ENCODE measurements at places on chromosomes 2 and 18.

- no peak for DNase-seq
These were observed 15.3 kb downstream of the SEH1L start for GRCh38 chr18:12963069-12963468.

DNA sequence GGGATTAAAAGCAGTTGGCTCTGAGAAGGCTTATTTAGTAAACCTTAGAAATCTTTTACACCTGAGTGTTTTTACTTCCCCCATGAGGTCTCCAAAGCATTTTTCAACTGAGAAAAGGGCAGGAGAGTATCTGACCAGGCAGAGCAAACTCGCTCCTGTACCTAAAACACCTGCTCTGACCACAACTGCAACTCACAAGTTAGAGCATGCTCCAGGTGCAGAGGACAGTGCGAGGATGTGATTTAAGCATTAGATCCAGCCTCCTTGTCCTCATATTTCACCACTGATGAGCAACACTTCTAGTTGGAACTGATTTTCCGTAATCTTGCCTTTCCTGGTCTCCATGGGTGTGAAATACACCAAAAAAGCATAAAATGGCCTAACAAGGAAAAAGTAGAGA, 34.5 kb upstream of the TBC1D8 start:
- no peak for DNase-seq

GRCh38 chr2:100667801-100668200, 105.0 kb downstream of the PDCL3 start:
- no peak for DNase-seq

DNA sequence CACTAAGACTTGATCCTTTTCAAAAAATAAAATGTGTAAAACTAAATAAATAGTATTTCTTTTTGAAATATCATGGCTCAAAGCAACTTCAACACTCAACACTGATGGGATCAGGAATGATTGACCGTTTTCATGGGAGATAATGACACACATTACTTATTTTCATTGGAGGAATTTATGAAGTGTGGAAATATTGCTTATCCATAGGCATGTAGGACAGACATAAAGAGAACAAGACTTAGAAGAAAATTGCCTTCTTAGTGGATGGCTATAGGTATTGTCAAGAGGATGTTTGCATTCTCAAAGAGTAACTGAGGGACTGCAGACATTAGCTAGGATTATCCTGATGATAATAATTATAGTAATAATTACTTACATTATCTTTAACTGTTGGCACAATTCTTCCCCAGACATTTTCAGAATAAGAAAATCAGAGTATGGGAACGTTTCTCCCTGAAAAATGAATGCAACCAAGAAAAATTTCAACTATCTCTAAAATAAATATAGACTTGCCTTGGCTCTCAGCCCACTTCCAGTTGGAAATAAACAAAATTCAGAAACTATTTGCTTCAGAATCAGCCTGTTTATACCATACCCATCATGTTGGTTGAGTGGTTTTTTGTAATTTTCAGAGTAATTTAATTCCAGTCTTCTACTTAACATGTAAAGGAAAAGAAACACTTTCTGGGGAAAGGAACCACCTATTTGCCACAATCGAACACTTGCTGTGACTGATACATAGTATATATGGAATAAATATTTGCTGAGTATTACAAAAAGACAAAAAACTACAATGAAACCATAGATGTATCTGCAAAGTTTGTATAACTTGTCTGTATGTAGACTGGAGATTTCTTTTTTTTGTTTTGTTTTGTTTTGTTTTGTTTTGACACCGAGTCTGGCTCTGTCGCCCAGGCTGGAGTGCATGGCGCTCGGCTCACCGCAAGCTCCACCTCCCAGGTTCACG, 165.7 kb downstream of the TMX3 start:
- DNase-seq = no peak

GRCh38 chr2:98775146-98775986, 44.4 kb upstream of the MGAT4A start:
- no peak for DNase-seq

DNA sequence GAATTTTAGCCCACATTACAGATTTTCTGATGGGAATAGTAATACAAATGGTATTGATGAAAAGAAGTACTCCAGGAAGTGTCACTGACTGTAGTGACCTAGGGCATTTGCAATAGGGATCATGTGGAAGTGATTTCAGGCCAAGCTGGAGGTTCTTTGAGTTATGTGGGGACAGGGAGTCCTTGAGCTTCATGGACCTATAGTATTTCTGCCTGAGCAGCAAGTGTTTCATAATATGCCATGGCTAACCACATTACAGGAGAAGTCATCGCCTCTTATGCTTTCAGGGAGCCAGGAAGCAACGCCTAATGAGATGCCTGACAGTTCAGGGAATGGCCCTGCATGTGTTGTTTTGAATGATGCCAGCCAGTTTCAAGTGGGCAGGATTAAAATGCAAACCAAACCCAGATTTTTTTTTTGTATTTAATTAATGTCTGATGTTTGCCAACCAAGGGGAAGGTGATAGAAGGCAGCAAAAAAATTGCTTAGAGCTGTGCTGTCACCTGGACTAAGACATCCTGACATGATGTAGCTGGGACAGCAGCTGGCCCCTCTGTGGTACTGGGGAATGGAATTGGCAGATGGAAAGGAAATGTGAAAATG, 109.5 kb downstream of the RAPGEF4 start:
- no peak for DNase-seq

- peak; percentile 33 for DNase-seq
These were observed 219.8 kb upstream of the PARD3B start for GRCh38 chr2:204325468-204325867.

DNA sequence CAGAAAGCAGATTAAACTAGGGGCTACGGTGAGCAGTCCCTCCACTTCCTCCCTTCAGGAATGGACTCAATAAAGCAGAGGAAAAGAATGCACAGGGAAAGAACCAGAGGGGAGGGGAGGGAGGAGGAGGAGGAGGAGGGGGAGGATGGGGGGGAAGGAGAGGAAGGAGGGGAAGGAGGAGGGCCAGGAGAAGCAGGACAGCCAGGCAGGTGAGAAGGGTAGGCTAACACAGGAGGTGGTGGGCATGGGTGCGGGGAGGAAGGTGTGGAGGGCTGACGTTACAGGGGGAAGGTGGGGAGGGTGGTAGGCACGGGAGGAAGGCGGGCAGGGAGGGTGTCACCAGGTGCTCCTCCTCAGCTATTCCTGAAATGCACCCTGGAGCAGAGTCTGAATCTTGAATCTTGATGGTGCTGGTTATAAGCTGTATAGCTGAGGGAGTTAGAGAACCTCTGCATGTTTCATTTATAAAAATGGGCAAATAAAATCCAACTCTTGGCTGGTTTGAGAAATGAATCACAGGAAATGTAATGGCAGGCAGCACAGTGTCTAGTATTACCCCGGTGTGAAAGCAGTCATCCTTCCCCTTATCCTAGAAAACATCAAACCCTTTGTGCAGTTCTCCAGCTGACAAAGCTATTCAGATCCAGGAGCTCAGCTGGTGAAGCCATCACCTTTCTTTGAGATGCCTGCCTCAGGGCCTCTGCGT, 3.4 kb downstream of the TMEM18 start:
- no peak for DNase-seq

DNA sequence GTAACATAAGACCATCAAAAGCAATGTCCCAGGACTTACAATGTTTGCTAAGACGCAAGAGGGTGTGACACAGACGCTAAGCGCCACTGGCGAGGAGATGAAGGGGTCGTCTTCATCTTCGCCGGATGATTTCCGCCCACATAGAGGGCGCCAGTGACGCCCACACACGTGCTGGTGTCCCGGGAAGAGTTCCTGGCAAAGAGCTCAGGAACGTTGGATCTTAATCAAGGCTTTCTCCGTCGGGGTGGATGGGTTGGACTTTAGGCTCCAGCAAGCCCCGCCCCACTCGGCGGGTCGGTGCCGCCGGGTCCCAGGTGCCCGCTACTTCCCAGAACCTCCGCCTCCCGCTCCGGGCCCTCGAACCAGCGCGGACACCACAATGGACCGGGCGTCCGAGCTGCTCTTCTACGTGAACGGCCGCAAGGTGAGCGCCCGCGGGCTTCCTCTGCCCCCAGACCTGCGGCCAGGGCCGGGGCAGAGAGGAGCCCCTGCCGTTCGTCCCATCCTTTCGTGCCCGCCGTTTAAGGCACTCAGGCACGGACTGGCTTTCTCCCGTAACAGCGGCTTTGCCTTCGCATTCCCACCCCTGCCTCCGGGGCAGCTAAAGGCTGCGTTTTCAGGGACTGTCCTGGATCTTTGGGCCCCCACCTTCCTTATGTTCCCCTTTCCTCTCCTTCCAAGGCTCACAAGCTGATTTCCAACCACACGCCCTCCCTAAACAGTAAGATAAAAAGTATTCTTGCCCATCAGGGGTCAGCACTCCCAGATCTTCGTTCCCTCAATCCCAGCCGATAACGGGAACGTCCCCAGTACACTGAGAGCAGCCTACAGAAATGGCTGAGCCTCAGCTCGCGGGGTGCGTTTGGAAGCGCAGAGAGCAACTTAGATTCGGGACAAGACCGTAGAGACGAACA, at the start of gene AOX1:
AOX1 (plus strand) TSS at position 285 of the 914 bp plus-strand sequence; CDS start at position 380, 95 bp downstream.
- peak; percentile 13 for DNase-seq

DNA sequence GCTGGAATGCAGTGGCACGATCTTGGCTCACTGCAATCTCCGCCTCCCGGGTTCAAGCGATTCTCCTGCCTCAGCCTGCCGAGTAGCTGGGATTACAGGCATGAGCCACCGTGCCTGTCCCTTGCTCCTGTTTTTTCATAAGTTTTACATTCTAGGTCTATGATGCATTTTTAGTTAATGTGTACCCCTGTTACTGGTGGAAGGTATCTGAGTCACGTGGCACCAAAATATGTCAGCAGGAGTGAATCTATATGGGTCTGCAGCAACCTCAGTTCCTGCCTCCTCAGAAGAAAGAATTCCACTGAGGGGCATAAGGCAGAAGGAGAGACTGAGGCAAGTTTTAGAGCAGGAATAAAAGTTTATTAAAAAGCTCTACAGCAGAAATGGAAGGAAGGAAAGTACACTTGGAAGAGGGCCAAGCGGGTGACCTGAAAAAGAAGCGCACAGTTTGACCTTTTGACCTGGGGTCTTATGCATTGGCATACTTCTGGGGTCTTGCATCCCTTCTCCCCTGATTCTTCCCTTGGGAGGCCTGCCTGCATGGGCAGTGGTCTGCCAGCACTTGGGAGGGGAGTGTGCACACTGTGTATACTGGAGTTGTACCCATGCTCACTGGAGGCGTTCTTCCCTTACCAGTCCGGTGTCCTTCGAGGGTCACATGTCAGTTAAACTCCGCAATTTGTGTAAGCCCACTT, 1.1 kb upstream of the MFSD2B start:
- DNase-seq = no peak

- no peak for DNase-seq
These were observed 64.1 kb downstream of the SOX11 start for GRCh38 chr2:5756272-5756671.

GRCh38 chr2:99743146-99743545, 253.3 kb upstream of the REV1 start:
- DNase-seq = no peak

DNA sequence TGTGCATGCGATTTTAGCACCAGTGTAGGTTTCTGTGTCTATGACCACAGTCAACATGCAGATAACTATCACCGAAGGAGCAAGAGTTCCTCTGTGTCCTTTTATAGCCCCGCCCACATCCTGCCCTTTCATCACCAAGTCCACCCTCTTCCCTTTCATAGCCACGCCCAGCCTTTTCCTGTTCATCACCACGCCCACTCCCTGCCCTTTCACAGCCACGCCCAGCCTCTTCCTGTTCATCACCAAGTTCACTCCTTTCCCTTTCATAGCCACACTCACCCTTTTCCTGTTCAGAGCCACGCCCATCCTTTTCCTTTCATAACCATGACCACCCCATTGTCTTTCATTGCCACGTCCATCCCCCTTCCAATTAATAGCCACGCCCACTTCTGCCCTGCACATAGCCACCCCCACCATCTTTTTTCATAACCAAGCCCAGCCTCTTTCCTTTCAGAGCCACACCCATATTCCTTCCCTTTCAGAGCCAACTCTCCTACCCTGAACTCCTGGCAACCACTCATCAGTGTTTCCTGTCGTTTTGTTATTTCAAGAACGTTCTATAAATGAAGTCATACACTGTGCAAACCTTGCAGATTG, 273.9 kb downstream of the MYT1L start:
- DNase-seq = peak; percentile 68
